GM10248 (cell line): ENCODE measurements at places on chromosomes 13 and 19.

GRCh38 chr13:95387733-95388207 lies 86.5 kb upstream of the ABCC4 start:
- DNase-seq = no peak

DNA sequence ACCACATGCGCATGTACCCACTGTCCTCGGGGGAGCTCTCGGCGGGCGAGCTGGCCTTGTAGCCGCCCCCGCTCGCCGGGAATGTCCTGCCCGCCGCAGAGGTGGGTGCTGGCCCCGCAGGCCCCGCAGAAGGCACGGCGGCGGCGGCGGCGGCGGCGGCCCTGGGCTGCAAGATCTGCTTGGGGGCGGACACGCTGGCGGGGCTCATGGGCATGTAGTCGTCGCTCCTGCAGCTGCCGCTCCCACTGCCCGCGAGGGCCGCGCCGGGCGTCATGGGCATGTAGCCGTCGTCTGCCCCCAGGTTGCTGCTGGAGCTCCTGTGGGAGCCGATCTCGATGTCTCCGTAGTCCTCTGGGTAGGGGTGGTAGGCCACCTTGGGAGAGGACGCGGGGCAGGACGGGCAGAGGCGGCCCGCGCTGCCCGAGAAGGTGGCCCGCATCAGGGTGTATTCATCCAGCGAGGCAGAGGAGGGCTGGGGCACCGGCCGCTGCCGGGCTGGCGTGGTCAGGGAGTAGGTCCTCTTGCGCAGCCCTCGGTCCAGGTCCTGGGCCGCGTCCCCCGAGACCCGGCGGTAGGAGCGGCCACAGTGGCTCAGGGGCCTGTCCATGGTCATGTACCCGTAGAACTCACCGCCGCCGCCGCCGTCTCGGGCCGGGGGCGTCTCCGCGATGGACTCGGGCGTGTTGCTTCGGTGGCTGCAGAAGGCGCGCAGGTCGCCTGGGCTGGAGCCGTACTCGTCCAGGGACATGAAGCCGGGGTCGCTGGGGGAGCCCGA lies 2.4 kb downstream of the IRS2 start:
- no peak for DNase-seq

DNA sequence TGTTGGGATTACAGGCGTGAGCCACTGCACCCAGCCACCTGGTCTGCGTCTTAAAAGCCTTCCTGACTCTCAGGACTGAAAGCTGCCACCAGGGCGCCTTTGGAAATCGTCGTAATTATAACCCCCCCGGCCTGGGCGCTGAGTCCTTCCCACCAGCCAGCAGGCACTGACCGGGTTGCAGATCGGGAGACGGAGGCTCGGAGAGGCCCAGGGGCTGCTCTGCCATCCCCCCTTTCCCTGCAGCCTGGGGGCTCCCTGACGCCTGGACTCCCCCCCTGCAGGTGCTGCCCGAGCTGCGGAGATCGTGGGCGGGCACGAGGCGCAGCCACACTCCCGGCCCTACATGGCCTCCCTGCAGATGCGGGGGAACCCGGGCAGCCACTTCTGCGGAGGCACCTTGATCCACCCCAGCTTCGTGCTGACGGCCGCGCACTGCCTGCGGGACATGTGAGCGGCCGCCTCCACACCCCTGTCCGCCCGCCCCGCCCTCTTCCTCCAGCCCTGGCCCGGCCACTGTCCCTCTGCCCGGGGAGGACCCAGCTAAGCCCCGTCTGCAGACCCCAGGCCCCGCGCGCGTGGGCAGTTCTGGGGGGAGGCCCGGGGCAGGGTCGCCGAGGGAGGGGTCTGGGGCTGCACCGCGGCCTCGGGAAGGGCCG lies 2.5 kb downstream of the PRTN3 start:
- no peak for DNase-seq

- peak; percentile 68 for DNase-seq
Observed at GRCh38 chr19:17333611-17334413, 843 bp downstream of the ANO8 start.
